ENCODE measurements at places on chromosomes 12 and 14.

DNA sequence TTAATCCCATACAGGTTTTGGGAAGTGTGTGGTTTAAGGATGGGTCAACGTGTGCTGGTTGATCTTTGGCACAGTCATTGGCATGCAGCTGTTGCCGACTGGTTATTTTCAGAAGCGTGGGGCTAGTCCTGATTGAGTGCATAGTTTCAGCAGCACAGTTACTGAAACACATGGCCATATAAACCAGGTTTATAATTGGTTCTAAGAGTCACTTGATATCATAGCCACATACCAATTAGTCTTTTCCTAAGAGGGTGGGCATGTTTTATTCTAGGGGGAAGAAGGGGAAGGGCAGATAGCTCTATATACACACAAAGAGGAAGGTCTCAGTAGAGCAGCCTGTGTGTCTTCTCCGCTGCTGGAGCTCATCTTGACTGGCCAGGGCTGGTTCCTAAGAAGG, 11.0 kb upstream of the RPS6KL1 start:
- DNase-seq, result no peak

DNA sequence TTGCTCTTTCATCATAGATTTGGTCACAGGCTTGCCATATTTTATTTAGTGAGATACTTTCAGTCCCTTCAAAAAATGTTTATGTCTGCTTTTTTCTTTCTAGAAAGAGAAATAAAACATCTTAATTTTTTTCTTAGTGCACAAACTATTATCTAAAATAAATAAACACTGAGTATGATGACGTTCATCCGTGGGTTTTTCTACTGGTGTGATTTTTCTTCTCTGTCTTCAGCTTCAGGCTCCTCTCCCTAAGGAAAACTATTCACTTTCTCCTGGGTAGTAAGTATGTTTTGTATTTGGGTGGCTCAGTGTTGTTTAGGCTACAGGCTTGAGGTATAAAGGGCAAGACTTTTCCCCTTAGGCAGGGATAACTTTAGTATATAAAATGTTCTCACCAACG, 154.7 kb downstream of the DACT1 start:
- no peak for DNase-seq

DNA sequence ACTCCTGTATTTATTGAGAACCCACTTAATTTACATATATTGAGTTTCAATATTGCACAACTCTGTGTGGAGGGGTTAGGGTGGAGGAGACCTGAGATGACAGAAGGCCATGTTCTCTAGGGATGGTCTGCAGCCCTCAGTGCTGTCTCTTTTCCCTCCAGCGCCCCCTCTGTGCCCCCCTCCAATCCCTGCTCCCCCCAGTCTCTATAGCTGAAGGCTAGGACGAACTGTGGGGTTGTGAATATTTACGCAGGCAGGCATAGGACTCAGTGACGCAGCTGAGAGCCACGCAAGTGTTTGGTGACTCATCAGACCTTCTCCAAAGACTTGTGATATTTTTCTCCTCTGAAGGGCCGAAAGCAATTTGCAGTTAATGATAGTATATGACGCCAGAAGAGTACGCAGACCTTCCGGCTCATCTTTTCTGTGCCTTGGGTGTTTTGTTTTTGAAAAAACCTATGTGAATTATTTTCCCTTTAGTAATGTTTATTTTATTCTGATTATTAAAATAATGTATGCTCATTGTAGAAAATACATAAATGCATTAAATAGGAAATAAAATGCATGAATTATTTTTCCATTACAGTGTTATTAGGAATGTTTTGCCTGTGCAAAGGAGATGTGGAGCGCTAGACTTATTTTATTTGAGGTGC, 85.3 kb downstream of the SLC25A47 start:
- DNase-seq, result no peak

GRCh38 chr14:20204721-20205120, 14.0 kb downstream of the OR11G2 start:
- no peak for DNase-seq

DNA sequence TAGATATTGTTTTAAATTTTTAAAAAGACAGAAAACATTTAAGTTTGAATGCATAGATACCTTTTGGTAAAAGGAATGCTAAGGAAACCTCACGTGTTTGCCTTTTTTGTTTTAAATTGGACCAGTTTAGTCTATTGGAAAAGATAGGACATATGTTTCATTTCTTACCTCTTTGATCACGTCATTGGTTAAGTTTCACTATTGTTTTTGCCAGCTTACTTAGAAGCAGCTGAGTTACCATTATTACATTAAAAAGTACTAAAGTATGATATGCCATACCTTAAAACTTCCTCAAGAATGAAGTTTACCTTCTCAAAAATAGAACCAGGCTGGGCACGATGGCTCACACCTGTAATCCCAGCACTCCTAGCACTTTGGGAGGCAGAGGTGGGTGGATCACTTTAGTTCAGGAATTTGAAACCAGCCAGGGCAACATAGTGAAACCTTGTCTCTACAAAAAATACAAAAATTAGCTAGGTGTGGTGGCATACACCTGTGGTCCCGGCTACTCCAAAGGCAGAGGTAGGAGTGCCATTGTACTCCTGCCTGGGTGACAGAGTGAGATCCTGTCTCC, 54.4 kb downstream of the SRGAP1 start:
- no peak for DNase-seq

GRCh38 chr12:40152783-40153383, 47.0 kb upstream of the SLC2A13 start:
- DNase-seq, result peak; percentile 7

GRCh38 chr14:105363847-105364708, 34.3 kb upstream of the TEX22 start:
- DNase-seq, result peak; percentile 14

- DNase-seq, result no peak
These were observed 9.2 kb upstream of the MMP17 start for GRCh38 chr12:131818821-131819585.

GRCh38 chr14:50829489-50830043, 1.4 kb downstream of the NIN start:
- DNase-seq, result no peak

DNA sequence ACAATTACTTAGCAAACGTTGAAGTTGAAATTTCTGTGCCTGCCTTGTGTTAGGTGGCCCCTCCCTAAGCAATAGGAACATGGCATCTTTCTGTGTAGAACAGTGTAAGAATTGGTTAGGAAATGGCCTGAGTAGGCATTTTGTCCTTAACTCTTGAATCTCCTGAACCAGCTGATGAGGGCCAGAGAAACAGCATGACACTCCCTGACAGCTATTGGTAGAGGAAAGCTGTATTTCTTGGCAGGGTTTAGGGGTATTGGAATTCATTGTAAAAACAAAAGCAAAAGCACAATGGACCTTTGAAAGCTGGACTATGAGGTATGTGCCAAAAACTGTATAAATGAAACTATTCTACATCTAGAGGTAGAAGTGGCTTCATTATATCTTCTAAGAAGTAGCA, 40.6 kb upstream of the LRTM2 start:
- DNase-seq, result no peak

GRCh38 chr14:68596211-68596610, 196.7 kb downstream of the ZFP36L1 start:
- no peak for DNase-seq

DNA sequence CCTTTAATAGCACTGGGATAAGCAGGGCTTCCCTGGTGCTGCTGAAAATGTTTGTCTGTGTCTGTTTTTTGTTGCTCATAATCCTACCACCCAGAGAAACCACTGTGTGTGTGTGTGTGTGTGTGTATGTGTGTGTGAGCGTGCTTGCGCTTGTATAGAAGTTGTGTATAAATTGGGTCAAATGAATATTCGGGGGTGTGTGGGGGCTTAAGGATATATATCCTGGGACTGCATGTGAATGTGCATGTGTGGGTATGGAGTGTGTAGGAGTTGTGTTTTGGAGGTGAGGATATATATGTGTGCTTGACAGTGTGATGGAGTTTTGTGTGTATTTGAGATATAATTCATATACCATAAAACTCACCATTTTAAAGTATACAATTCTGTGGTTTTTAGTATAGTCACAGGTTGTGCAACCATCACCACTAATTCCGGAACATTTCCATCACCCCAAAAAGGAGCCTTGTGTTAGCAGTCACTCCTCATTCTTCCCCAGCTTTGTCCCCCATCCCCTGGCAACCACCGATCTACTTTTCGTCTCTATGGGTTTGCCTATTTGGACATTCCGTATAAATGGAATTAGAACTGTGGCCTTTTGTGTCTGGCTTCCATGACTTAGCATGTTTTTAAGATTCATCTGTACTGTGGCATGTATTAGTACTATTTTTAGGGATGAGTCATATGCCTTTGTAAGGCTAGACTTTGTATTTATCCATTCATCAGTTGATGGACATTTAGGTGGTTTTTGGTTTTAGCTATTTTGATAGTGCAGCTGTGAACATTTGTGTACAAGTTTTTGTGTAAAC, 25.6 kb downstream of the TCTN1 start:
- DNase-seq, result no peak

- no peak for DNase-seq
These were observed 64.2 kb downstream of the CLMN start for GRCh38 chr14:95255487-95255886.

GRCh38 chr12:57753756-57754337, 1.1 kb upstream of the MARCHF9 start:
- DNase-seq, result no peak

All from activated T-helper 1 cell treated with Interleukin-2 at 50 U/mL for 16 hours (primary cell).